Fibroblast of lung (primary cell): ENCODE measurements at places on chromosomes 6 and 20.

- DNase-seq, result peak; percentile 71
Measured at GRCh38 chr6:155273431-155273830, 9.6 kb downstream of the CLDN20 start.

GRCh38 chr6:94713446-94713845 lies 863.9 kb upstream of the MANEA start:
- no peak for DNase-seq

GRCh38 chr6:26500102-26500501 lies at the start of gene BTN1A1:
TSS of gene BTN1A1 (plus strand) at chr6:26500303. CDS start at chr6:26501287, 984 bp downstream.
- DNase-seq, result no peak

GRCh38 chr6:141349710-141350109 lies 783.0 kb upstream of the GJE1 start:
- no peak for DNase-seq

- DNase-seq, result no peak
Measured at GRCh38 chr20:16490696-16491095, 82.6 kb downstream of the KIF16B start.

GRCh38 chr6:17930321-17930993 lies 57.0 kb downstream of the KIF13A start:
- peak; percentile 52 for DNase-seq
